Mammary epithelial cell (primary cell): ENCODE measurements at places on chromosomes 2 and 18. TPM values are rescaled to one million over a fixed set of nuclear protein-coding genes. Genes with fewer than 3 reads are reported as not detected.

DNA sequence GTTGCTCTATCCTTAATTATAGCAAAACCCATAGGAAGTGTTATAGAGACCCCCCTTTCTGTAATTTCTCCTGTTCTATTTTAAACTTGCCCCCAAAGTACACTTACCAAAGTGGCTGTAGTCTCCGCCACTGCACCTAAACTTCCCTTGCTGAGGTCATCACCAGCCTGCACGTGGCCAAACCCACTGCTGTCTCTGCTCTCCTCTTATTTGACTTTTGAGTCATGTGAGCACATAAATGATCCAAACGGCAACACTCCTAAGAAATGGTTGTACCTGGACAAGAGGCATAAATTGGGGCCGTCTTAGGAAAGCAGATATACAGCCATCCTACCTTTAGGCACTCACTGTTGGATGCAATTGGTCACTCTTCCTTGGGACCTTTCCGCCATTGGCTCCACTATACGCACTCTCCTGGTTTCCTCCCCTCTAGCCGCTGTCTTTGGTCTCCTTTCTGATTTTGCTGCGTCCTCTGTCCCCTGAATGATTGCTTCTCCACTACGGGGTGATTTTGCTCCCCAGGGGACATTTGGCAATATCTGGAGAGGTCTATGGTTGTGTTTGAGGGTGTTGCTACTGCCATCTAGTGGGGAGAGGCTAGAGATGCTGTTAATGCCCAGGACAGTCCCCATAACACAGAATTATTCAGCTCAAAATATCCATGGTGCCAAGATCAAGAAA lies 19.2 kb upstream of the IL36G start:
- DNase-seq, result peak; percentile 53

DNA sequence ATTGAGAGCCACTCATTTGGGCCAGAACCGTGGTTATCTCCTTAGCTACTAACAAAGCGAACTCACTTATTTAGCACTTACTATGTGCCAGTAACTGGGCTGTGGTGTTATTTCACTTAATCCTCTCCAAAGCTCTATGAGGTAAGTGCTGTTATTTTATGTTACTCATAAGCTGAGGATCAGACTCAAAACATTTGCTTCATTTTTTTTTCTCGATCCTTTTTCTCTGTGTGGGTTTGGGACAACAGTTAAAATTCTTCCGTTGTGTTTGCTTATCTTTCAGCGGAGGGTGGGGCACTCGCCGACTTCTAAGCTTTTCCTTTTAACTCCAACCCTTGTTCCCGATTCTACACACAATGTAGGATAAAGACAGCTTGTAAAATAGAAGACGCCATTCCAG lies 52.8 kb downstream of the TMEM178A start:
- no peak for DNase-seq

Gene NOP58
- polyA plus RNA-seq, result 51.7 TPM

- DNase-seq, result no peak
Measured at GRCh38 chr2:127659408-127660290, 13.7 kb downstream of the GPR17 start.

Gene GLI2
- 0.01 TPM for polyA plus RNA-seq

DNA sequence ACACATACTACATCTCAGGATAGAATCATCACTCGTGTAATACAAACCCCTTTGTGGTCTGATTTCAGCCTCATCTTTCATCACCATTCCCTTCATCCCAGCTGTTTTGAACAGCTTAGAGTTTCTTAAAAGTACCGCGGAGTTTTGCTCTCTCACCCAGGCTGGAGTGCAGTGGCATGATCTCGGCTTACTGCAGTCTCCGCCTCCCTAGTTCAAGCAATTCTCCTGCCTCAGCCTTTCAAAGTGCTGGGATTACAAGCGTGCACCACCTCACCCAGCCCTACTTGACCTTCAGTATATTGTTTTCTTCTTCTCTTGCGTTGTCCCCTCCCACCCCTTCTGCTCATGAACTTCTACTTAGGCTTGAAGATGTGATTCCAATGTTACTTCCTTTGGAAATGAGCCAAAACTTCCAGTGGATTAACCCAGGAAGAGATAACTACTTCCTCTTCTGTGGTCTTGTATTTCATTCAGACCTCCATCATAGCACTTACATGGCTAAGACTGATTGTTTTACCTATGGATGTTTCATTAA lies 15.8 kb downstream of the ERLEC1 start:
- no peak for DNase-seq

Gene AFF3
- 0.01 TPM for polyA plus RNA-seq

GRCh38 chr2:202335791-202336467 lies 40.2 kb upstream of the BMPR2 start:
- no peak for DNase-seq

Gene IHH
- 0.02 TPM for polyA plus RNA-seq

GRCh38 chr2:190270298-190270697 lies 49.3 kb downstream of the HIBCH start:
- DNase-seq, result no peak

DNA sequence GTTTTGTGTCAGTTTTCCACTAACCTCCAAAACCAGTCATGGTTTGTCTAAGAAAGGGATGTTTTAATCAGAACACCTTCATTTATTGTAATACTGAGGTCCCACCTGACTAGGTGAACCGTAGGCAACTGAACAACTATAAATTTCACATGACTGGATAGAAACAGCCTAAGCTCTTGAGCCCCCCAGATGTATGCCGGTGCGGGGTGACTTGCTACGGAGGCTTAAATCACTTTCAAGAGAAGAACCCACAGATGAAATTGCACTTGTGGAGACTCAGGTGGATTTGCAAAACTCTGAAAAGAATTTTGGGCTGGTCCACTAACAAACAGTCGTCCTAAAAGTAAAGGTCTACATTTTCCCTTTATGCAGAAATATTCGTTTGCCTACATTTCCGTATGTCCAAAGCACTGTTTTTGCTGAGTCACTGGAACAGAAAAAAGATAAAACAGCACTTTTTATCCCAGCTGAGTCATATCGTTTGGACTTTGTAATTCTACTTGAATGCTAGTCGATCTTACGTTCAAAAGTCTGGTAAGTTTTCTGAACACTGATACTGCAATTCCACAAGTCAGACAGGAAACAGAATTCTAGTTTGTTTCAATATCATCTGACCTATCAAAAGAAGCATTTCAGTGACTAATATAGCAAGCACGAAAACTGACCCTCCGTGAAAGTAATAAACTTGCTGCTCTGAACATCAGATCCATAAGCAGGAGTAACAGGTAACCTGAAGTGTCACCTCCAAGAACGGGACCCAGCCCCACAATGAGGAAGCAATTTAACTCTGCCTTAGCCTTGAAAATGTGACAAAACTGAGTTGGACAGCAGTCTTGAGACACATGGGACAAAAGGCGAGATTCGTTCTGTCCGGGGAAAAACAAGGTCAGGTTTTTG lies 18.1 kb downstream of the ZNF516 start:
- no peak for DNase-seq

Gene SH3RF3
- polyA plus RNA-seq, result 0.20 TPM

Gene DUSP19
- polyA plus RNA-seq, result 0.23 TPM

Gene LYPD6B
- polyA plus RNA-seq, result 0.29 TPM

GRCh38 chr2:112813280-112813966 lies 23.2 kb downstream of the IL1B start:
- no peak for DNase-seq

Gene CNDP1
- not detected for polyA plus RNA-seq

Gene KYNU
- polyA plus RNA-seq, result 1.4 TPM

Gene RFTN2
- polyA plus RNA-seq, result not detected

DNA sequence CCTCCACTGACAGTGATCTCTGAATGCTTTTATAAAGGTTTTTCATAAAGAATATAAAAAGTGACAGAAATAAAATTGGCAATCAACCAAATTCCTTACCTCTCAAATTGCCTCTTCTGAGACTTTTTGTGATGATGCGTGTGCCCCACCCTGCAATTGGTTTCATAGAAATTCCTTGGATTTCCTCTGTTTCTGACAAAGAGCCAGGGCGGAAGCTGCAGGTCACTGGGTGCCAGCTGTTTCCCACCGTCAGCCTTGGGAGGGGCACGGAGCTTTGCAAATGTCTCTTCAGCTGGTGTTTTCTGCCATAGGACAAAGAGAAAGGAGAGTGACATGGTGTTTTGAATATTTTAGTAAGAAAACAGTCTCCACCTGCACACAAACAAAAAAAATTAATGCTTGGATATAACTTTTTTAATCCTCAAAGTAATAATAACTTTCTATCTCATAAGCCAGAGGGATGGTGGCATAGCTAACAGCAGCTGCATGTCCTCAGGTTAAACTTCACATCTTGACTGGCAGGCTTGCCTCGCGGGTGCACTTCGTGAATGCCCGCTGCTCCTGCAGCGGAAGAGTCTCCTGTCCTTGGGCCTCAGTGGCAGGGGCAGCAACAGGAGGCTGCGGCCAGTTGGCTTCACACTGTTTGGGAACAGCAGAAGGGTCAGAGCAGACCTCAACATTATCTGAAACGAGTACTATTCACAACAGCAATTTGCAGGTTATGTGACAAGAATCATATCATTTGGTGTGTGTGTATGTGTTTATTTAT lies 24.7 kb downstream of the AGAP1 start:
- DNase-seq, result no peak

GRCh38 chr2:168114619-168115018 lies 132.8 kb downstream of the STK39 start:
- no peak for DNase-seq

DNA sequence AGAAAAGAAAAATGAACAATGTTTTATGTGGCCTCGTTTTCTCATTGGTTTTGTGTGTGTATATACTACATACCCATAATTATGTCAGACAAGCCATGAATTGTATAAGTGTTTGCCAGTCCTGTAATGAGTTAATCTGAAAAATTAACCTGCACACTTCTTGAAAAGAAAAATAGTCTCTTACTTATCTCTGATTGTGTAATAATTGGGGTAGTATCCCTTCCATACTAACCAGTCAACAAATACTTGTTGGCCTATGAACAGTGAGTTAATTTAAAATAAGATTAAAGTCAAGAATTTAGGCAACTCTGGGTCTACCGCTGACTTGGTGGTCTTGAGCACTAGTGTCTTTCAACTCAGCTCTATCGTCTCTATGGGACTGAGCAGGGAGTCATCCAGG lies 48.8 kb downstream of the ACVR1 start:
- no peak for DNase-seq

GRCh38 chr2:136362676-136363390 lies 244.9 kb upstream of the CXCR4 start:
- peak; percentile 79 for DNase-seq

DNA sequence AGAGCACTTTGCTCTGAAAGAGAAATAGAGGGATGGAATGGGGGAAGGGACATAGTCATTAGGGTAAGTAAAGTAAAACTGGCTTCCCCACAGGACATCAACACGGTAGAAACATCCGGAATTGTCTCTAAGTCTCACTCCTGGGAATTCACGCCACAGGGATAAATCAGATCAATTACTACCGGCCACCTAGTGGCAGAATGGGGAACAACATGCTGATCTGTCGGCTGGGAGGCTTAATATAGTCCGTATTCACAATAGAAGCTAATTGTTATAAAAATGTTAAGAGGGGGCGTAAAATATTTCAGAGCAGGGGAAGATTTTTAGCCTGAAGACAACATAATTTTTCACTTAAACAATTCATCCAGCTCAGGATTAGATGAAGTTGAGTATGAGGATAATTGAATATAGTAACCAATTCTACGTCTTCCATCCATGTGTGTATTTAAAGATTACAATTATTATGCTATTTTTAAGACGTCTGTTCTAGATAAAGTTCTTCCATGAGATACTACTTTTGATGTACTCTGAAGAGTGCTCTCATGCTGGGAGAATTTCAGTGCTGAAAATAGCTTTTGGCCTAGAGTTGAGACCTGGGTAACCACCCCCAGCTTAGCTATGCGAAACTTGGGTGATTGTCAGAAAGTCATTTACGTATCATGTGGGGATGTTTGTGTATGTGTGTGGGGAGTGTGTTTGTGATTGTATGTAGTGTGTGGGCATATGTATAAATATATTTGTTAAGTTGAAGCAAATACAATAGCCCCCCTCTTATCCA lies 65.7 kb downstream of the LRRTM1 start:
- no peak for DNase-seq

Gene CRYGD
- not detected for polyA plus RNA-seq

- peak; percentile 33 for DNase-seq
Measured at GRCh38 chr2:113041871-113042270, 10.8 kb downstream of the IL36B start.

Gene SNORC
- 0.41 TPM for polyA plus RNA-seq

Gene ANKRD62
- polyA plus RNA-seq, result not detected

DNA sequence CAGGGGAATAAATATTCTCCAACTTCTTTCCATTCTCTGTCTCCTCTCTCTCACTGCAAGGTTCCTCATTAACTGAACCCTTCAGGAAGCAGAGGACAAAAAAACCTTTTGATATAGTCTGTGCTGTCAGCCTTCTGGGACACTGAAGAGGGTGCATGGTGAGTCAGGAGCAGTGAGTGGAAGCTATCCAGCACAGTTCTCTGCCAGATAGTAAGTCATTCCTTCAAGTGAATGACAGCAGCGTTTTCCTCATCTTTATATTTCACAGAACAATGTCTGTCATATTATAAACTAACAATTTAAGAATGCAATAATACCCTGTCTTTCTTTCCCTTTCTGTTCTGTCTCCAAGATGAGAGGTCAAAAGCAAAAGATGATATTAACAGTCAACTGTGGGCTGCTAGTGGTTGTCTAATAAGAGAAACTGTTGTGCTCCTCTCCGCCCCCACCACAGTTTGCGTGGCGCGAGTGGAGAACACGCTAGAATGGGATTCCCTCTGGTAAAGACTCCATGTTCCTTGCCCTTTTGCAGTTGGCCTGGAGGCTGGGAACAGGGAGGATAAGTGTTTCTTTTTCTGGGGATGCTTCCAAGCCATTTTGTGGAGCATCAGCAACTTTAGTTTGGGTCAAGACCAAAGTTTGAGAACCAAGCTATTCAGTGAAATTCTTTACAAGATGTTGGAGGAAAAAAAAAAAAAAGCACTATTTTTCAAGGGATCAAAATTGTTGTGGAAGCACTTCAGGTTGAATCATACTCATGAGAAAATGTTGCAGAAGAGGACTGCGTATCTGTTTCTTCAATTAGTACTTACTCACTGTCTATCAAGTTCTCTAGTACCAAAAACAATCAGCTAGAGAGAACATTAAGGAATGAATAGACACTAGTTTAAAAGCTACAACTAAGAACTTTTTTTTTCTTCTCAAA lies 430.2 kb downstream of the SETBP1 start:
- no peak for DNase-seq

Gene BUB1
- polyA plus RNA-seq, result 34.0 TPM

DNA sequence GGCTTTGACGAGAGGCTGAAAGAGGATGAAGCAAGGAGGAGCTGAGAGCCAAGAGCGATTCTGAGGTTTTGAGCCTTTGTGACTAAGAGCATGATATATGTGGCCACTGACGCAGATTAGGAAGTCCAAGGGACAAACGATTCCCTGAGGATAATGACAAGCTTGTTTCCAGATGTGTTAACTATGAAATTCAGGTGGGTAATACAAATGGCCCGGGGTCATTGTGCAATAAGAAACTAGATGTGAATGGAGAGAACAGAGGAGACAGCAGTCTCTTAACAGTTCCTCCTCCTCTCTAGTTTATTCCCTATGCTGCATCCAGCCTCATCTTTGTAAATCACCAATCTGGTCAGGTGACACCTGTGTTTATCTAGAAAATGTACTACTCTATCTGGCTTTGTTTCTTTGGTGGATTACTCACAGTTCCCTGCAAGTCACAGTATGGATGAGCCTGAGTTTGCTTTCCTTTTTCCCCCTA lies 84.2 kb downstream of the SOCS6 start:
- peak; percentile 99 for DNase-seq

Gene IL36A
- not detected for polyA plus RNA-seq

Gene FSHR
- not detected for polyA plus RNA-seq

Gene SLC4A3
- 11.2 TPM for polyA plus RNA-seq

- DNase-seq, result no peak
Measured at GRCh38 chr18:54135216-54135615, 89.3 kb downstream of the MBD2 start.

Gene VIL1
- 0.01 TPM for polyA plus RNA-seq

- peak; percentile 21 for DNase-seq
Measured at GRCh38 chr2:10987861-10988260, 76.1 kb downstream of the KCNF1 start.

- DNase-seq, result no peak
Measured at GRCh38 chr2:222946700-222947287, 86.0 kb downstream of the ACSL3 start.
